RWPE1 (cell line): ENCODE measurements at places on chromosomes 5 and 9.

GRCh38 chr9:94935396-94935795, 208.9 kb downstream of the AOPEP start:
- no peak for DNase-seq

DNA sequence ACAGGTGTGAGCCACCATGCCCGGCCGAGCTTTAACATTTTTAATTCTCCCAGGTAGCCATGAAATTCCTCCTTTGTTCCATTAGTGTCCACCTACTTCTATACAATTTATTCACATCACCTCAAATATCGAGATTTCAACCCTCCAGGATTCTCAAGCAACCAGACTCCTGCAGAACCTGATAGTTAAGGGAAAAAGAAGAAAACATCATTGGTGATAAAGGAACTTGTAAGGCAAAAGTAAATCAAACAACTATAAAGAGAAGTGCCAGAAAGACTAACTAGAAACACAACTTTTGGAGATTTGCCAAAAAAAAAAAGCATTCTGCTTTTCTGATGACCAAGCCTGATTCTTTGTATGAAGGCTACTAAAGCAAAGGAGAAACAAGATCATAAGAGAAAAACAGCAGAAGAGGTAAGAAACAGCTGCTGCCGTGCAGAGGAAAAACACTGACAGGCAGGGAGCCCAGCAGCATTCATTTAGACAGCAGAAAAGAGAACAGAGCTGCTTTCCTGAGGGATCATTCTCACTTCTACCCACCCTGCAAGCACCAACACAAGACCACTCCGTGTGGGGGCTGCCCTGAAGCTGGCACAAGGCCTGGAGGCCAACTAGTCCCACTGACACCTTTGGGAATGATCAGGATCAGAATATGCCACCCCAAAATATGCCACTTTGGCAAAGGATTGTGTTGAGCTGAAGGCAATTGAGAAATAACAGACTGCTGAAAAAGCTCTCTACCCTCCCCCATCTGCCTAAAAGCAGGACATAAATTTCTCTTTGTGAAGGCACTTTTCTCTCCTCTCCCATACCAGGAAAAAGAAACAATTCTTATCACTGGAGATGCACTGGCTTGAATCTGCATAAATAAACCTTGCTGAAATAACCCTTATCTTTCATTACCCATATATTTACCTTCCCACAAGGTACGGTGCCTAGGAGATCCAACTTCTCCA, 75.1 kb downstream of the ALDH7A1 start:
- DNase-seq = no peak

DNA sequence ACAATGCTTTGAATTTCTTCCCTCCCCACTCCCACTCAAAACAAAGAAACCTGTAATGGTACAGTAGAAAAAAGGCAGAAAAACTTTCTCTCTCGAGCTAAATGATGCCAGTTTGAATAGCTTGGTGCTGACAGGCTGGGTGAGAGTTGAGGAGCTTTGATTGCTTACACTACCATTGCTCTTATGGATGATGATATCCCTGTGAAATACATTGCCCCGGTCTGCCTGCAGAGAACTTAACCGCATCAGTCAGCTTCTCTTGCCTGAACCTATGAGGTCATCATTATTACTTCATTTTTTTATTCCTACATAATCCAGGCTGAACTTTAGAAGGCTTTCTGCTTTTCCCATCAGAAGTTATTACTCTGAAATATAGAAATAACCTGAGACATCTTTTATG, 69.3 kb downstream of the ISL1 start:
- DNase-seq = no peak

DNA sequence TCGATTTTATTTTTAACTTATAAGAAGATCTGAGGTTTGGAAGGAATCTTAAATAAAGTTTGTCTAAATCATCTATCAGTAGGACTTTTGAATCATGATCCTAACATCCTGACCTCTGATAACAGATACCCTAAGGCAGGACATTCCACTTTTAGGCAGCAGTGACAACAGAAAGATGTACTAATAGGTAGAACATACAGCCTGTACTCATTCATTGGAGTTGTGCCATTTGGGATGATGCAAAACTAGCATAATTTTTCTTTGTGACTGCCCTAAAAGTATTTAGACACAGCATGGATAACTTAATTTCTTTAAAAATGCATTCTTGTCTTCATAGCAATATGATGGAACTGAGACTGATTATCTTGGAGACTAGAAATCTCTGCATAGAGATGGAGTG, 39.7 kb downstream of the CDC42SE2 start:
- peak; percentile 31 for DNase-seq

- DNase-seq = no peak
Observed at GRCh38 chr9:98568909-98569469, 139.7 kb downstream of the GABBR2 start.

- DNase-seq = no peak
Observed at GRCh38 chr9:5549658-5550650, 39.6 kb downstream of the PDCD1LG2 start.

- DNase-seq = no peak
Observed at GRCh38 chr9:12221470-12221869, 471.7 kb upstream of the TYRP1 start.

DNA sequence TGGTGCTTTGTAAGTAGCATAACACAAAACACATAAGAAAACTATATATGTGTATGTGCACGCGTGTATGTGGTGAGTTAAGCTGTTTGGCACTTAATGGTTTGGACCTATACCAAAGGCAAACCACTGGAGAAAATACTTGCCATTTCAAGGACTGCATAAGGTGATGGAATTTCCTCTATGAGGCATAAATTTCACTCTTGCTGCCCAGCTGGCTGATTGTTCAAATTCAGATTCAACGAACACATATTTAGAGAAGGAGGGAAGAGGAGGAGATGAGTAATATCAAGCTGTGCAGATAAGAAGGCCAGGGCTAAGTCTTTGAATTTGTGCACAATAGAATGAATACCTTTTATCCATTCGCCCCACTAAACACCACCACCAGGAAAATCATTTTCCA, 470.6 kb upstream of the MPDZ start:
- DNase-seq = peak; percentile 22

DNA sequence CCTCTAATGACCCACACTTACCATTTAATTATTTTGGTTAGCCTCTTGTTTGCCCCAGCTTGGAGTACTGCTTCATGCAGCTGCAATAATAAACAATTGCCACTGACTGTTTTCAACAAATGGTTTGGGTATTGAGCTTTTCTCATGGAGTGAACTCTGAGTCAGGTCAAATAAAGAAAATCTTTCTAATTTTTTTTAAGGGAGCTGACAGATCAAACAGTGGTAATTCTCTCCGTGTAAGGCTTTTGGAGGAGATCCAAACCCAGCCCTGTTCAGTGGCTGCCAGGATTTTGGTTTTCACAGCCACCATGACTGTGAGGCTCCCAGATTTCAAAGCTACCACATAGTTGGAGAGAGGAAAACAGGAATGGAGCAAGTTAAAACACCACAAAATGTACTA, 110.7 kb upstream of the EFNA5 start:
- DNase-seq = no peak

- DNase-seq = no peak
Observed at GRCh38 chr9:131404581-131404980, 10.7 kb downstream of the PRRC2B start.

DNA sequence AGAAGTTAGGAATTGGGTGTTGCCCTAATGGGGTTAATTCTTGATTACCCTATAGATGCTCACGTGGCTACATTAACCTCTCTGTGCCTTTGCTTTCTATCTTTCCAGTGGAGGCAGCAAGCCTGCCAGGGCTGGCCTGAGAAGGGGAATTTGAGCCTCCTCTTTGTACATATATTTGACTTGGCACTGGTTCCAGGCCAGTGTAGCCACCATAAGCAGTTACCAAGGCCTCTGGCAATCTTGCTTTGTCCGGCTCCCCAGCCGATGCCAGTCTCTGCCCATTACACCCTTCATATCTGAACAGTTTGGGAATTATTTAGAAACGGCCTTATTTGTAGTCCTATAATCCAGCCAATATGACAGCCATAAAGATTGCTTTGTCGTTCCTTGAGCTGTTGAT, 58.6 kb upstream of the PPARGC1B start:
- DNase-seq = peak; percentile 27

DNA sequence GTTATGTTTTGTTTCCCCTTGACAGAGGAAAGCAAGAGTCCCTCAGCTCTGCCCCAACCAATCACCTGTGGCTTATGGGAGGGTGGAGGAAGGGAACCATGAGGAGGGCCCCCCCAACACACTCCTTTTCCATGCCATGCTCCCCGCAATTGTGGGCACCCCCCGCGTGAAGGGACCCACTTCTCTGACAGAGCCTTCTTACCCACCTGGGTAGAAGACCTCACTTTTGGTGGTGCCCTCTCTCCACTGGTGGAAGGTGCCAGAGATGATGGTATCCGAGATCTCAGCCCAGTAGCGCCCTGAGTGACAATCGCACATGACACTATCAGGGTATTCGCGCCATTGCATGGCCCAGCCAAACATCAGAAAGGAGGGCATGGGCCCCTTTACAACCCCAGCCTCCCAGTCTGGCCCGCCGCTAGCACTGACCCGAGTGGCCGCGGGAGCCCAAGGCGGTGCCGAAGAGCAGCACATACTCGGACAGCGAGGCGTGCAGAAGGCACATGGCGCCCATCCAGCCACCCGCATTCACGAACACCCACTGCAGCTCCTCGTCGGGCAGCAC, 714 bp downstream of the SIGMAR1 start:
- peak; percentile 51 for DNase-seq

GRCh38 chr5:156121234-156121633, 205.7 kb upstream of the SGCD start:
- DNase-seq = no peak

- no peak for DNase-seq
Observed at GRCh38 chr5:24222876-24223275, 421.9 kb downstream of the CDH10 start.

GRCh38 chr9:83472221-83472665, 66.0 kb downstream of the FRMD3 start:
- peak; percentile 20 for DNase-seq

DNA sequence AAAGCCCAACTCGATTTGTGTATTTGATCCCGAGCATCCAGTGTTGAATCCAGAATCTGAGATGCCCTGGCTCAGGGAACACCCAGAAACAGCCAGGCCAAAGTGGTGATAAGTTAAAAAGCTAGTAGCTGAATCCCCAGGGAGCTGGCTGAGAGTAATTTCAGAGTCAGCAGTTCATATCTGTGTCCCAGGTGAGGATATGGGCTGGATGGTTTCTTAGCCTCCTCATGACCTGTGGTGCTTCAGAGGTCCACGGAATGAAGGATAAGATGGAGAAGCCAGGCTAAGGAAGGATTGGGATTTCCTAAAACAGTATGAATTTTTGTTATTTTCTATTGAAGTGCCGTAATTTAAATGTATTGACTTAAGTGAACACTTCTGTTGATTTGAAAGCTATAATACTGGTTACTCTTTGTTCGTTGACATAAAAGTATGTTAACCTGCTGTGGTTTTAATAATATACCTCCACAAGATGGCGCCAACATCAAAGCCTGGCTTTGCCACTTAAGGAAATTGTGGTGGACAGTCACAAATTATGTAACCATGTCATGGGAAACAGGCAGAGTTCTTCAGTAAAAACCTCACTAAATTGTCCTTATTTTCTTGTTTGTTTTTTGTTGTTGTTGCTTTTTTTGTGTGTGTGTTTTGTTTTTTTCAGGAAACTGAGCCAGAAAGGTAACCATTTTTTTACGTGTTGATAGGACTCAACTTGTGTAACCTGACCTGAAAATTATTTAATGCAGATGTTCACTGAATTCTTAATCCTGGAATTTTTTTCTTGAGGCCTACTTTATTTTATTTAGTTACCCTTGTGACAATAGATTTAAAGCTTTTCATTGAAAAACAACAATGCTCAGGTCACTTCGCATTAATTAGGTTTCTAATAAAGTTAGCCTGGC, 11.4 kb downstream of the MTAP start:
- DNase-seq = peak; percentile 59
